ENCODE measurements at places on chromosomes 1 and 21.
A peak's percentile ranks its signal among the peaks of the same experiment; 100 is the strongest.

DNA sequence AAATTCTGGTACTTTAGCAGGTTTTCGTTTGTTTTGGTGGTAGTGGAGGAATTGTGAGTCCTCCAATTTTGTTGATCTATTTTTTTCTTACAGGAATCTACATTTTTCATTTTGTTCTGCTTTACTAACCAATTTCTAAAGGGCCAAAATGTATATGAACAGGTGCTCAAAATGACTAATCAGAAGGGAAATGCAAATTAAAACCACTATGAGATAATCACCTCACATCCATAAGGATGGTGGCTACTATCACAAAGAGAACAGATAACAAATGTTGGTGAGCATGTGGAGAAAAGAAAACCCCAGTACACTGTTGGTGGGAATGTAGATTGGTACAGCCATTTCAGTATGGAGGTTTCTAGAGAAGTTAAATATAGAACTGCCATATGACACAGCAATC lies 134.2 kb downstream of the LMO4 start:
- no peak for DNase-seq

DNA sequence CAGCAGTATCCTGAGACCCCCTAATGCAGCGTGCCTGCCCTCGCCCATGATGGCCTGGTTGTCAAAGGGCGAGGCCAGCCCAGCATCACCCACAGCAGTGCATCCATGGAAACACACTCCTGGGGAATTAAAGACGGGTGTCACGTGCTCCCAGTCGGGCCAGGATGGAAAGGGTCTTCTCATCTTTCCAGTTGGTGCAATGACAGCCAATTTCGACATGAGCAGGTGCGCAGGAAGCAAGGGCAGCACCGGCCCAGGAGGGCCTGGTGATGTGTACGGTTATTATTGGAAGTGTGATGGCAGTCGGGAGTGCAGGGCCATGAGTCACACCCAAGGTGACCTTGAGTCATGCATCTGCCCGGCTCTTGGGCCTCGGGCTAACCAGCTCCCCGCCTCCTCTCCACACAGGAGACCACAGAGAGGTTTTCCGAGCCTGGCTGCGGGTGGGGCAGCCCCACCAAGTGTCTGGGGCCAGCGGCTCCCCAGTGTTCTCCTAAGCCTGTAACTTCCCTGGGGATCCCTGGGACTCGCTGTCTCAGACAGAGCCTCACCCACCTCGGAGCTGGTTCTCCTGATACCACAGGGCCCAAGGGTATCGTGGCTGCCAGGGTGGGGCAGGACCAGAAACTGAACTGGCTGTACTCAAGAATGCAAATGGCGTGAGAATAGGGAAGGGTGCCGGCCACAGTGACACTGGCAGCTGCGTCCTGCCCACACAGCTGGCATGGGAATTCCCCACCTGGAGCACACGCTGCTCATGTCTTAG lies 119.8 kb downstream of the SIK1 start:
- peak; percentile 54 for DNase-seq

- DNase-seq: peak; percentile 96
Observed at GRCh38 chr21:33479679-33480480, at the start of gene TMEM50B. TMEM50B (minus strand) TSS chr21:33479974; CDS start chr21:33468885, 11,089 bp downstream.

- no peak for DNase-seq
Observed at GRCh38 chr1:237791592-237791991, 99.1 kb downstream of the ZP4 start.

- DNase-seq: no peak
Observed at GRCh38 chr1:75514270-75514669, 96.6 kb downstream of the SLC44A5 start.

DNA sequence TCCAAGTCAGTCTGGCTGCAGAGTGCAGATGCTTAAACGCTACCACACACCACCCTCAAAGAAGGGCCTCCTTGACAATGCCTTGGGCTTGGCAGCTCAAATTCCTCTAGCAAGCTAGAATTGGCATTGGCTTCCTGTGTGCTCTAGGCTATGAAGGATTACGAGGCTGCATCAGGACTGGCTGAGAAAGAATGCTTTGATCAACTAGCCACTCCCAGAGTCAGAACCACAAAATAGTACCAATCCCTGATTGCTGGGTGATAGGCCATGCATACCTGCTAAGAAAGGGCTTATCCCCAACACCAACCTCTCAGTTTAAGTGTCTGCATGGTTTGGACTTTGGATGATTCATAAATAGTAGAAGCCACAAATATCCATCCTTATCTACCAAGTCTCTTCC lies 504.9 kb downstream of the OMA1 start:
- peak; percentile 89 for DNase-seq

DNA sequence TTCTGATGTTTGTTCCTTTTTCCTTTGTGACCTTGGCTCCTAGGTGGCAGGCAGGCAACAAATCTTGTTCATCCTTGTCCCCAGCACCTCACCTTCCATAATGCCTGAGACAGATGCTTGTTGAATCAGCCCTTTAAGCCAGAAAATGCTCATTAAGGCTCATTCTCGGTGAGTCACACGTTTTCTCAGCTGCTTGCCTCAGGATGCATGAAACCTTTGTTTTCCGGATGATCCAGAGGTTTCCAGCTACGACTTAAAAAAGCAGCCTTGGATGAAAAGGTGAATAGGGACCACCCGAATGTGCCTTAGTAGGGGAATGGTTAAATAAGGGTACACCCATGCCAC lies 4.6 kb upstream of the ATP13A2 start:
- DNase-seq: no peak

GRCh38 chr1:51230501-51231078 lies 5.5 kb upstream of the RNF11 start:
- no peak for DNase-seq

GRCh38 chr1:177145106-177146070 lies 19.1 kb downstream of the ASTN1 start:
- no peak for DNase-seq

DNA sequence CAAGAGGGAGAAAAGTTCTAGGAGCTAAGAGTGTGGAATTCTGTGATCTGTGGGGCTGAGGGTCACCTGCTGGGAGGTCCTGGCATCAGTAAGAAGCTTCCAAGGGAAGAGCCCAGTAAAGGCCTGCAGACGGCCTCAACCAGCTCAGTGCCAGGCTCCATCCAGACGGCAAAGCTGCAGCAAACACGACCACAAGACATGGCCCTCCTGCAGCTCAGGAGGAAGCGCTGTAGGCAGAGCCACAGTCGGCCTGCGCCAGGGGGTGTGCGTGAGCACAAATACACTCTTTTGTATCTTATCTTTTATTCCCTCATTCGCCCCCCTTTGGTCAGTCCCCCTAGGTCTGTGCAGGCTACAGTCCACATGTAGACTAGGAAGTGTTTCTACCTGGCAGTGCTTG lies 13.4 kb downstream of the C1orf174 start:
- no peak for DNase-seq

GRCh38 chr1:3735027-3735681 lies 17.1 kb upstream of the CCDC27 start:
- DNase-seq: no peak

DNA sequence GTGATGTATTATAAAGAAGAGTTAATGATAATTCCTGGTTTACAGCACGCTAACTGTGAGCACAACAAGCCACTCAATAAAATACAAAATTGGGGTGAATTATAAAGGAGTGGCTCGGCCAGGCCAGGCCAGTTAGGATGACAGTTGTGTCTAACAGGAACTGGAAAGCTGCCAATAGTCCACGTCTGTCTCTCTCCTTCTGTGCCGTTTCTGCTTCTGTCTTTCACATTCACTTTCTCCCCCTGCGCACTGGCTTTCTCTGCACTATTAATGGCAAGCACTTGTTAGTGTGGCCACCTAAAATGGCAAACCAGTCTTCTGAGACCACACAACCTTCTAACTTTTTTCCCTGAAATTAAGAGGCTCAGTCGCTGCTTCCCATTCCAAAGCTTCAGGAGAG lies 394.3 kb downstream of the NTNG1 start:
- no peak for DNase-seq

GRCh38 chr1:24443241-24443656 lies 27.6 kb downstream of the NIPAL3 start:
- DNase-seq: no peak

GRCh38 chr1:170755795-170756194 lies 91.9 kb downstream of the PRRX1 start:
- no peak for DNase-seq

- peak; percentile 32 for DNase-seq
Observed at GRCh38 chr1:30707412-30708360, 15.7 kb downstream of the MATN1 start.

DNA sequence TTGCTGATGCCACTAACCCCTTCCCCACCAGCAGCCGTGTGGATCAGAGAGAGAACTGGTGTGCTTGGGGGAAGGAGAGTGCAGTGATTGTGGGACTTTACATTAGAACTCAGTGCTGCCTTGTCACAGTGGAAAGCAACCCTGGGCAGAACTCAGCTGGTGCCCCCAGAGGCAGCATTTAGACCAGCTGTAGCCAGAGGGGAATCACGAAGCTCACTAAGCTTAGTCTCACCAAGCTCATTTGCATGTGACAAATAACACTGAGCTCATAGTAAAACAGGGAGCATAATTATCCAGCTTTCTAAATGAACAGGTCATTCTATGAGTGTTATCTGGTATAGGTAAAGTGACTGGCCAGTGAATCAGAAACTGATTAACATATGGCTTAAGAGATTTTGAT lies 9.8 kb upstream of the SMAP2 start:
- DNase-seq: no peak

DNA sequence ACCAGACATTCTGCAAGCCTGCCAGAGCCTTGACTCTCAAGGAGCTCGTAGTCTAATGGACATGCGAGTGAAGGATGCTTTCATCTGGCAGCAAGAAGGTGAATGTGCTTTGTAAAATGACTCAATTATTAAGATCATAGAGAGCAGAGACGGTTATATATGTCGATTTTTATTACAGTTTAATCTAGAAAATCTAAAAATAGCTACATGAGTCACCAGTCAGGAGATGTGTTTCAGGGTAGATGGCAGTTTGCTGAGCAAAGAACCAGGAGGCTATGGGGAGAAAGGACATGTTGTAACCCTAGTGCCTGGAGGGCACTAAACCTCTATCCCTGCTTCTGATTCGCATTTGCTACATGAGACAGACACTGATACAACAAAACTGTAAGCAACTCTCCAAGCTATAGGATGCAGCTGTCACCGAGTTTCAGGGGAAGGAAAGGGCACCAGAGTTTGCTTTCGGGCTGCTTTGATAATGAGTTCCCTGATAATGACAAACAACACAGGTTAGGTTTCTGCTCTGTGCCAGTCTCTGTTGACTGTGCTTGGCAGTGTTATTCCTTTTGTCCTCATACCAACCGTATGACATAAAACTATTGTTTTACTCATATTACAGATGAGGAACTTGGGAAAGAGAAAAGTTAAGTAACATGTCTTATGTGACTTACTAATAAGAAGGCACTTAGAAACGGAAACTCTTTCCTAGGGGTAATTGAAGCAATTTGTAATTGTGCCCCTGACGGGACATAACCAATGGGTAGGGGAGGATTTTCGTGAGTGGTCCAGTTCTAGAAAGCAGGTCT lies 43.2 kb downstream of the C1orf198 start:
- peak; percentile 23 for DNase-seq

GRCh38 chr1:223137455-223138085 lies 5.5 kb downstream of the TLR5 start:
- DNase-seq: no peak

- no peak for DNase-seq
Observed at GRCh38 chr1:80225510-80225909, 1219.0 kb upstream of the ADGRL4 start.

DNA sequence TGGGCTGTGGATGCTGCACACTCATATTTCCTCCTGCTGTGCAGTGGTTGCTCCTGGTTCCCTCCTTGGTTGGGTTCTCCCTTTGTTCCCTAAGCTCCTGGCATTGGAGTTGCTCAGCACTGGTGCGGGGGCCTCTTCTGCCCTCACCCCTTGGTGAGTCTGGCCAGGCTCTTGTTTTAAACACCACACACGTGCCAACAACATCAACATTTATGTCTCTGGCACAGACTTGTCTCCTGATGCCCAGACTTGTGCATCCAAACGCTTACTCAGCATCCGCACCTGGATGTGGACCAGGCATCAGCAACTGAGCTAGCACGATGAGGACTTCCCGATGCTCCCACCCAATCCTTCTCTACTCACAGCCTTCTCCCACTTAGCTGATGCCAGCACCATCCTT lies 627.6 kb downstream of the NPHP4 start:
- no peak for DNase-seq

DNA sequence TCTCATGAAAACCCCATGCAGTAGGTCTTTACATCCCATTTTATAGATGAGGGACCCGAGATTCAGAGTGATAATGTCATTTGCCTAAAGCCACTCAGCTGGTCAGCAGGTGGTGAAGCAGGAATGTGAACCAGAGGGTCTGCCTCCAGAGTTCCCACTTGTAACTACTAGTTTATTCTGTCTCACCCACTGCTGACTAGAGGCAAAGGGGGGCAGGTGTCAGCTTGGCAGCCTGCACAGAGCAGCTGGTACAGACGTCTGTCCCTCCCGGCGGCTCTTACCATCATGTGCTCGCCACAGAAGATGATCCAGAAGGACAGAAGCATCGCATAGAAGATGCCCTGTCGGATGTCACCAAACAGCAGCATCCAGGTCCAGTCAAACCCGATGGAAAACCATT lies 82.4 kb downstream of the WLS start:
- DNase-seq: no peak

- no peak for DNase-seq
Observed at GRCh38 chr1:36906555-36906954, 127.8 kb downstream of the GRIK3 start.

Data from LoVo (cell line).